HCT116 (cell line): ENCODE measurements at places on chromosomes 16 and 17.

DNA sequence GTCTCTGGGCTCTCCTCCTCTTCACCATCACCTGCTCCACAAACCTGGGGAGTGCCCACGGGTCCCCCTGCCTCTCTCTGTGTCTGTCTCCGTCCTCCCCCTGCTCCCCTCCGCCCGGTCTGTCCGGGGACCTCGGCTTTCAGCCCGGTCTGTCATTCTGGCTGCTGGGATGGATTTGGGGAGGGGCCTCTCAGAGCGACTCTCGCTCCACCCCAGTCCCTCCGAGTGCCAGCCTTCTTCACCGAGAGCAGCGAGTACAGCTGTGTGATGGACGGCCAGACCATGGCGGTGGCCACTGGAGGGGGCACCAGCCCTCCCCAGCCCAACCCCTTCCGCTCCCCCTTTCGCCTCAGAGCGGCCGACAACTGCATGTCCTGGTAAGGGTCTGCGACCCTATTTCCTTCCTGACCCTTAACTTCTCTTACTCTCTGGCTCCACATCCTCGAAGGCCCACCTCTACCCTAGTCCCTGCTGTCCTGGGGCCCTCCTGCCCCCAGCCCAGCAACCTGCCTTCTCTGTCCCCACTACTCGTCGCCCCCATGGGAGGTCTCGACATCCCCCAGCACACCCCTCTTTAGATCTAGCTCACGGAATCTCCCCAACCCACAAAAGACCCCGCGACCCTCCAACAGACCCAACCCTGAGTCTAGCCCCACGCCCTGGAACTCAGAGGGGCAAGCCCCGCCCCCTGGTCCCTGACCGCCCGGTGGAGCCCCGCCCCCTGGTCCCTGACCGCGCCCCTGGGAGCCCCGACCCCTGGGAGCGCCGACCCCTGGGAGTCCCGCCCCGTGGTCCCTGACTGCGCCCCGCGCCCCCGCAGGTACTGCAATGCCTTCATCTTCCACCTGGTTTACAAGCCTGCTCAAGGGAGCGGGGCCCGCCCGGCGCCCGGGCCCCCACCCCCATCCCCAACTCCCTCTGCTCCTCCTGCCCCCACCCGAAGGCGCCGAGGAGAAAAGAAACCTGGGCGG lies 5.6 kb upstream of the CXCL16 start:
- no peak for DNase-seq

- DNase-seq: peak; percentile 34
Measured at GRCh38 chr16:88527186-88527936, 42.8 kb upstream of the ZC3H18 start.

DNA sequence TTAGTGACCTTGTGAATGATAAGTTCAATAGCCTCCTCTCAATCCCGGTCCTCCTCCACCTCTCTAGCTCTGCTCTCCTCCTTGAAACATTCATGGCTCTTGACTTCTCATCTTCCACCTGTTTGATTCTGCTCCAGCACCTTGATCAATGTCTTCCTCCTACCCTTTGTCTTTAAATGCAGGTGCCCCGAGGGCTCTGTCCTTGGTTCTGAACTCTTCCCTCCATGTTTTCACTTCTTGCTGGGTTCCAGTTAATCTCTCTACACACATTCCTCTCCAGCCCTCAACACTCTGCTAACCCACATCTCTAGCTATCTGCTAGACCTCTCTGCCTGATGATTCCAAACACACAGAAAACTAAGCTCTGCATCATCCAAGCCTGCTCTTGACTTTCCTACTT lies 13.4 kb downstream of the CD300E start:
- no peak for DNase-seq

- no peak for DNase-seq
Measured at GRCh38 chr17:47703191-47703591, 9.2 kb downstream of the TBKBP1 start.

DNA sequence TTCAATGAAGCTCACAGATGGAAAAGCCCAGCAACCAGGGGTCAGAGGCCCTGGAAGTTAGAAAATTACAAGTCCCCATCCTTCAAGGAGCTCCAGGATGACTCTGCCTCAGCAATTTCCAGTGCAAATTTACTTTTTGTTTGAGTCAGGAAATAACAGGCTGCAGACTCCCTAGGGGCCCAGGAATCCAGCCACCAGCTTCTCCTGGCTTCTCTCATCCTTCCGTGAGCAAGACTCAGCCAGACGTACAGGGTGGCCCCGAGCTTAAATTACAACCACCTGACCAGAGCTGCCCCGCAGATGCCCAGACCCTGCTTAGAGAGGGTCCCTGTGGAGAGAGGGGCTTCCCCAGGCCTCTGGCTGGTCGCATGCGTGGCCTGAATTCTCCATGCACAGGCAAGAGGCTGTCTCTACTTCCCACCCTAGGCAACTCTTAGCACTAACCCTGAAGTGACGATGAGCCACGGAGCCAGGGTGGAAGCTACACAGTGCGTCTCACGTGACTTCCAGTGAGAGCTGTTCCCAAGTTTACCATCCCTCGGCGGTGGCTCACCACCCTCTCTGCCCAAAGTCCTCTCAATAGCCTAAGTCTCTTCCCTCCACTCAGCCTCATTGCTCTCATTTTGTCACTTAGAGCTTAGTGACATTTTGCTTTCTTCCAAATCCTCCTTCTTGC lies 27.1 kb downstream of the GPR142 start:
- DNase-seq: no peak

DNA sequence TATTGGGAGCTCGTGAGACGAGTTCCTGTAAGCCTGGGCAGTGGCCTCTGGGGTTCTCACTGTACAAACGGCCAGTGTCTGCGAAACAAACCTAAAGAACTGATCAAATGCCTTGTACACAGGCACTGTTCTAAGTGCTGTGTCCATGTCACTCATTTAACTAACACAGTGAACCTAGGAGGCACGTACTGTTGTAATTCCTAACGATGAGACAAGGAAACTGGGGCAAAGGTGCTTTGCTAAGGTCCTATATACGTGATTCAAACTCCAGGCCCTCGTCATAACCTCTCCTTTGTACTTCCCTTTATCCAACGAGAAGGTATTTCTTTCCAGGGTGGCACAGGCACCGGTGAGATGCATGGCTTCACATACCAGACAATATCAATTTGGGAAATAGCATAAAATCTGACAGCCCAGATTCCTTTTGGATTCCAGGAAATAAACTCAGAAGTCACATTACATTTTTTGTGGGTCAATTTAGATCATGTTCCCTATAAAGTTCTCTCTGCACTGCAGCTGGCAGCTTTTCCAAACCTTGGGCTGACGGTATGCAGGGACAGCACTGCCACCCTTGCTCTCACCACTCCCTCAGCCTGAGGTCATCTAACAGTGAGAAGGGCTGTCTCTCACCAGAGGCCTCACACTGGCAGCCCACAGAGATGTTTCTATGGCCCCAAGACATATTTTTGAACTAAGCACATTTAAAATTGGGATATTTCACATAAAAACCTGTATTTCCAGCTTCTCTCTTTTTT lies 18.3 kb downstream of the GLYR1 start:
- DNase-seq: no peak

DNA sequence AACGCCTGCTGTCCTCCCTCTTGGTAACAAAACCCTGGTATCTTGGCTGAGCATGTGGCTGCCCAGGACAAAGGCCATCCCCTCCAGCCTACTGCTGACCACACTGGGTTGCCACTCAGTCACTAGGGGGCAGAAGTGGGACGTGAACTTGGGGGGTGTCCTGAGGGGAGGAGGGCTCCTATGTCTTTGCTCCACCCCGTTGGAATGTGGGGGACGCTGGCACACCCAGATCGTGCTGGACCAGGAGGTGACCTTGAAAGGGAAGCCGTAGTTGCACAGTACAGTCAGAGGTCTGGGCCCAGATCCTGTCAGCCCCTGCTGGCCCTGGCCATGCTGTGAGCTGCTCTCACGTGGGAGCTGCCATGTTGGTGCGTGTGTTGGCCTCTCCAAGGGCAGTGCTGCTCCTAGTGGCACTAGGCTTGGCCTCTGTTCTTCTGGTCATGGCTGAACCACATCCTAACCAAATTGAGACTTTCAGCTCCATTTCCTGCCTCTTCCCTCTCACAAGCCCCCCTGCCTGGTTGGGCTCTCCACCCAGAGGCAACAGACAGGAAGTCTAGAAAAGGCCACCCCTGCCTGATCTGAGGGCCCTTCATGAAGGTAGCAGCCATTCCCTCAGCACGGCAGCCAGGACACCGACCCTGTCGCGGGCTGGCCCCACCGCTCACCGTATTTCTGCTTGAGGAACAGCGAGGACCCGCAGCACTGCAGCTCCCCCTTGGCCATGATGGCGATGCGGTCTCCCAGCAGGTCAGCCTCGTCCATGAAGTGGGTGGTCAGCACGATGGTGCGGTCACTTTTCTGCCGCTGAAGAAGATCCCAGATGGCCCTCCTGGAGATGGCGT lies 29.0 kb upstream of the RNPS1 start:
- DNase-seq: peak; percentile 8

GRCh38 chr16:73053364-73054124 lies 5.6 kb upstream of the ZFHX3 start:
- DNase-seq: peak; percentile 55

DNA sequence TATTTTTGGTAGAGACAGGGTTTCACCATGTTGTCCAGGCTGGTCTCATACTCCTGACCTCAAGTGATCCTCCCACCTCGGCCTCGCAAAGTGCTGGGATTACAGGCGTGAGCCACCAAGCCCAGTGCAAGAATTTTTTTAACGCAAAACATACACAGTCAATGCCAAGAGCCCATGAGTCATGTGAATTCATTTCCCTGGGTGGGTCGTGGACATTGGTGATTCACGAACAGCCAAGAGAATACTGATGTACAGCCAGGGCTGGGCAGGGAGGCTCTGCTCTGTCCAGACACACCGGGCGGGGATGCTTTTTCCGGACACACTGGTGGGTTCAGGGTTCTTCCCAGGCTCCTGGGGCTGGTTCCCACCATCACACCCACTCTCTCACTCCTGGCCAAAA lies 17.7 kb downstream of the SLC38A8 start:
- no peak for DNase-seq

GRCh38 chr17:49783791-49784190 lies 4.7 kb upstream of the KAT7 start:
- DNase-seq: no peak

- DNase-seq: no peak
Measured at GRCh38 chr17:76510831-76511244, 9.6 kb upstream of the RHBDF2 start.

DNA sequence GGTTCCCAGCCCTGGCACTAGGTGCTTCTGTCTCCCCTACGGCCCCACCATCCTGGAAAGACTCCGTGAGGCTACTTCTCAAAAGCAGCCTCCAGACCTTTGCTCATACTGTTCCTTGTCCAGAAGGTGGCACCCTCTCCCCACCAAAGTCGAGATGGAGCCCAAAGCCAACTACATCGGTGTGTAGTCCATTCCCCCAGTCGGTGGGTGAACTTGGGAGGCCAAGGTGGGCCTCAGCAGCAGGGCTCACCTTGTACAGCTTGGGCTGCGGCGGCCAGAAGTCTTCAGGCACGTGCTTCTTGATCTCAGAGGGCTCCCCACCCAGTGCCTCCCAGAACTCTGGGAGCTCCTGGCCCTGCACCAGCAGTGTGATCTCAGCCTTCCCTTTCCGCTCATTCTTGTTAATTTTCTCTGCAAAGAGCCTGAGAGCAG lies 10.2 kb downstream of the FLII start:
- DNase-seq: no peak

GRCh38 chr16:855471-855870 lies 54.9 kb upstream of the GNG13 start:
- DNase-seq: no peak

GRCh38 chr16:25161753-25162367 lies 50.3 kb downstream of the LCMT1 start:
- DNase-seq: no peak

- no peak for DNase-seq
Measured at GRCh38 chr17:57259817-57260216, 3.5 kb downstream of the MSI2 start.

DNA sequence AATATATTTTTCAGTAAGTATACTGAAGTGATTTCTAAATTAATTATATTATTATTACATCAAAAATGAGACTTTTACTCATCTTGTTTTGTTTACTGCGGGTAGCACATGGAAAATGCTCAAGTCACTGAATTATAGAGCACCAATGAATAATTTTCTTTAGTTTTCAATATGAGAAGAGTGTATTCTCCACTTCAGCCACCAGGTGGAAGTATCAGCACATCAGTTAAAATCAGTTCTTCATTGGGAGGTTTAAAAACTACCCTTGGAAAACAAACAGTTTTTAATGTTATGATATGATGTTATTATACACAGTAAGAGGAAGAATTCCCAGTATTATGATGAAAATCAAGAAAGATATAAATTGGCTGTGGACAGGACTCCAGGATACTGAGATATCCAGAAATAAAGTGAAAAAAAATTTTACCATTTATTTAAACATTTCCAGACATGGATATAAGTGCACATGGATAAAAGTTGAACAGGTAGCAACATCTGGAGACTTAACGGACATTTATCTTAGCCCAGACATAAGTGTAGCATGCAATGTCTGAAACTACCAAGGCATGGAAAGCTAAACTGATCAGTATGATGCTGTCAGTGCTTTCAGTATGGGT lies 467.3 kb downstream of the KCNJ2 start:
- peak; percentile 54 for DNase-seq

DNA sequence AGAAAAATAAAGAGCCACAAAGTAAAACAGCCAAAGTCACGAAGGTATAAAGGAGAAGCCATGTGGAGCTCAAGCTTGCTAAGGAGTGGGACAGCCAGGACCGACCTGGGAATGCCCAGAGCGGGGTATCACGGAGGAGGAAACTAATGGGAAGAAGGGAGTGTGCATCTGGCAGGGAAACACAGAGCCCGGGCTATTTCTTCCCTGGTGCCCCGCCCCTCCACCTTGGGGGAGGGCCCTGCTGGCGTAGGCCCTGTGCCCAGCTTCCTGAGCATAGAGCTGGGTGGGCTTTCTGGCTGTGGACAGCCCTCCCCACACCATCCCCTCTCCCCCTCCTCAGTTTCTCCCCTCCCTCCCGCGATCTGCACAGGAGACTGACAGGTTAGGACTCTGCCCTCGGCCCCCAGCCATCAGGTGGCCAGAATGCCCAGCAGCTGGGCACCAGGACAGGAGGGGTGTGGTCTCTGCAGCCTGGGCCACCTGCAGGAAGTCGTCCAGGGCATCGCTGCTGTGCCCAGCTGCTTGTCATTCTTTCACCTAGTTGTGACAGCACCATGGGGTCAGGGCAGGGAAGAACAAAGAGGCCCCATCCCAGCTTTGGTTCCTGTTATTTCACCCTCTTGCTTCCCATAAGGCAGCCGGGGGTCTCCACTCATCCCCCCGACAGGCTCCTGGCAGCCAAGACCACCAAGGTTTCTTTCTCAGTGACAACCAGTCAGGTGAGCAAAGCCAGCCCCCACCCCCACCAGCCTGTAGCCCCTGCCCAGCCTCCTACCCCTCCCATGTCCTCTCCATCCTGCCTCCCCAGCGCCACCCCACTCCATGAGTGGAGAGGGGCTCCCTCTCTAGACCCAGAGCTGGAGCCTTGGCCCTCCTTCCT lies 7.1 kb upstream of the DCAF7 start:
- no peak for DNase-seq

- DNase-seq: no peak
Measured at GRCh38 chr16:57908409-57908987, 62.4 kb downstream of the CNGB1 start.

GRCh38 chr17:73957564-73957963 lies 245.9 kb upstream of the RPL38 start:
- no peak for DNase-seq
